ENCODE measurements at places on chromosomes 13 and 19.
A peak's percentile ranks its signal among the peaks of the same experiment; 100 is the strongest.

DNA sequence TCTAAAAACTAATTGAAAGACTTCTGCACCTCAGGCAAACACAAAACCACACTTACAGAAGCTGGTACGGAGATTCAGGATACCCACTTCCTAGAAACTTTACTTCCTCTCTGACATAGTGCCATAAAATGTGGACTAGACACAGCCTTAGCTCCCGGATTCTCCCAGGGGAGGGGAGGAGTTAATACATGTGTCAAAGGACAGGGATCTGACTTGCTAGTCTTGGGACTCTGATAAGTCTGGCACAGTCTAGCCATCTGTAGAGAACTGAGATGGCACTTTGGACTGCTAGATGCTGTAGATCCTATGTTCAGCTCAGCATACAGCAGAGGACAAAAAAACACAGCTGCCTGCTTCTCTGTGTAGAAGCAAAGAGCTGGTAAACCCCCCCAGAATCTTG is 769.8 kb upstream of the MIR17HG start:
- DNase-seq: no peak

DNA sequence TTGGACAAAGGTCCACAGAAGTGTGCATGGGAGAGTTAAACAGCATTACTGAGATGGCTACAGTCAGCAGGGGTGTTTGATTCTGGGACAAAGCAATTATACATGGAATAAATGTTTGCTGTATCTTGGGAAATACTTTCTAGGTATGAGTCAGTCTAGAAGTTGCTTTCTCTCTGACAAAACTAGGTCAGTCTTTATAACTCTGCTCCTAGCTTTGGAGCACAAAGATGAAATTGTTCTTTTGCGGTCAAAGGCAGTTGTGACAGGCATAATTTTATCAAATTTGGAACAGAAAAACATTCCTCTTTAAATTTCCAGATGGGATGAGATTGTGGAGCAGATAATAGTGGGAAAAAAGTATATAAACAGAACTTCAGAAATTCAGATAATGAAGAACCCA is 1045.4 kb upstream of the MIR17HG start:
- DNase-seq: peak; percentile 64

GRCh38 chr13:44894001-44894770 is 95.1 kb downstream of the NUFIP1 start:
- DNase-seq: no peak

GRCh38 chr19:8129061-8129618 is 20.3 kb downstream of the FBN3 start:
- no peak for DNase-seq

- no peak for DNase-seq
Measured at GRCh38 chr19:648904-649801, 9.5 kb downstream of the FGF22 start.

- DNase-seq: no peak
Measured at GRCh38 chr19:6999933-7000332, 21.3 kb downstream of the MBD3L2B start.

DNA sequence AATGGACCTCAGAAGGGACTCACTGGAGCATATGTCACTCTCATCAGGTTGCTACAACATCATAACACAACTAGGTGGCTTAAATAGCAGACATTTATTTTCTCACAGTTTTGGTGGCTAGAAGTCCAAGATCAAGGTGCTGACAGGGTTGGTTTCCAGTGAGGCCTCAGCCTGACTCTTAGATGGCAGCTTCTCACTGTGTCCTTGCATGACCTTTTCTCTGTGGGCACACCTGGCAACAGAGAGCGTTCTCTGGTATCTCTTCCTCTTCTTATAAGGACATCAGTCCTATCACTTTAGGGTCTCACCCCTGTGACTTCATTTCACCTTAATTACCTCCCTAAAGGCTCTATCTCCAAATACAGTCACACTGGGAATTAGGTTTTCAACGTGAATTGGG is 74.5 kb downstream of the CYSLTR2 start:
- DNase-seq: no peak

DNA sequence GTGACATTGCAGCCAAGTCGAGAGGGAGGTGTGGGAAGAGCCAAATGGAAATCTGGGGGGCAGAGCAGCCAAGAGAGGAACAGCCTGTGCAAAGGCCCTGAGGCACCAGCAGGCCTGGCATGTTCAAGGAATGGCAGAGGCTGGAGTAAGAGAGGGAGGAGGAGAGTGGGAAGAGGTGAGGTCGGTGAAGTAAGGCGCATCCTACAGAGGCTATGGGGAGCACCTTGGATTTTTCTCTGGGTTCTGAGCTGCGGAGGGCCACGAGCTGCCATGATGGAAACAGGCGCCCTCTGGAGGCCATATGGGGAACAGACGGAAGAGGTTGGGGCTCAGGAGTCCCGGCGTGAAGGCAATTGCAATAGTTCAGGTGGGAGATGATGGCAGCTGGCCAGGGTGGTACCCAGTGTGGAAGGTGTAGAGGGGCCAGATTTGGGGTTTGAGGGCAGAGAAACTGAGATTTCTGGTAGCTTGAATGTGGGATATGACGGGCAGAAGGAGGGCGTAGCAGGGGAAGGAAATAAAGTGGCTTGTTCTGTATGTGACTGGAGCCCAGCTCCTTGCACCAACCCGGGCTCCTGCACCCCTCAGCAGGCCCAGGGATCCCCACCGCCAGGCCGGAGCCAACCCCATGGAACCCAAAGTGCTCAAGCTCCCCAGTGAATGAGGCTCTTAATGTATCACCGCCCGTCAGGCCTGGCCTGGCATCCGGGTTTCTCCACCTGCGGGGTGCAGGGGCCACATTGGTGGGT is 20.5 kb upstream of the STRN4 start:
- DNase-seq: no peak

GRCh38 chr19:12932392-12933286 is 872 bp downstream of the FARSA start:
- no peak for DNase-seq

DNA sequence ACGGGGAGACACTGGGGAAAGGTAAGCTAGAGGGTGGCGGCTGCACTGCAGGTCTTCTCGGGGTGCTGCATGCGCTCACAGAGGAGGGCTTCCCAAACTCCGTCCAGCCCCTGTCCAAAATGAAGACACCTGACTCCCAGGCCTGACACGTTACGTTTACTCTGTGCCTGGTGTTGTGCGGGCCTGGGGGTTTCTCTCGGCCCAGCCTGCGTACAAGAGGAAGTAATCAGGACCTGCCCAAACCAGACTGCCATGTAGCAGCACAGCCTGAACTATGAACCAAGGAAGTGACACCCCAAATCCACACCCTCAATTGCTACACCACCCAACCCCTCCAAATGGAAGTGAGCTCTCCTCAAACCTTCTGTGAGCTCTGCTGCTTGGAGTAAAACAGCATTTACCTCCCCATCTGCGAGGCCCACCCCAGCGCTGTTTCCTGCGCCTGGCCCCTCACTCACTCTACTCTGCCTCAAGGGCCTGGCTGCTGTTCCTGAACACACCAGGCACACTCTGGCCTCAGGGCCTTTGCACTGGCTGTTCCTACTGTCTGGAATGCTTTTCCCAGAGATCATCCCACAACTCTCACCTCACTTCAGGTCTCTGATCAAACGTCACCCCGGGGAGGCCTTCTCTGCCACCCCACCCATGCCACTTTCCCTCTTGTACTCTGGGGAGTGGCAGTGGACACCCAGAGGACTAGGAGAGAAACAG is 3.0 kb downstream of the HSPBP1 start:
- DNase-seq: no peak

DNA sequence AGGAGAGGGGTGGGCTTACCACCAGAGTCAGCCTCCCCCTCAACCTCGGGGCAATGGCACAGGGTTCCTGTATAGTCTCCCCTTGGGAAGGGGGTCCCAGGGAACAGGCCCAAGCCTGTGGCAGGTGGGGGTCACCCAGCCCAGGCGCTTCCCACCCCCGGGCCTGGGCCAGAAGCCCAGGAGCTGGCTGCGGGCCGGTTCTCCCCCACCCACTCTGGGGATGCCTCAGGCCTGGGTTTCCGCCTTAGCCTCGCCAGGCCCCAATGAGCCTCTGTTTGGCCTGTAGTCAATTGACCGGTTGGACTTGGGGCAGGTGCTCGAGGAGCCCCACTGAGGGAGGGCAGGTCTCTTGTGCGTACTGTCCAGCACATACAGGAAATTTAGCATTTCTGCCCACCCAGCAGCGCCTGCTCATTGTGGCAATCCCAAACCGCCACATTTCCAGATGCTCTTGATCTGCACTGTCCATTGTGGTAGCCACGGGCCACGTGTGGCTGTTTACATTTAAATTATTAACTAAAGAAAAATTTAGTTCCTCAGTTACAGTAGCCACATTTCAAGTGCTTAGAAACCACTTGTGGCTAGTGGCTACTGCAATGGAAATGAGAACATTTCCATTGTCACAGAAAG is 9.9 kb downstream of the LYL1 start:
- peak; percentile 81 for DNase-seq

GRCh38 chr19:40523322-40524047 is 53.2 kb upstream of the SHKBP1 start:
- DNase-seq: peak; percentile 31

DNA sequence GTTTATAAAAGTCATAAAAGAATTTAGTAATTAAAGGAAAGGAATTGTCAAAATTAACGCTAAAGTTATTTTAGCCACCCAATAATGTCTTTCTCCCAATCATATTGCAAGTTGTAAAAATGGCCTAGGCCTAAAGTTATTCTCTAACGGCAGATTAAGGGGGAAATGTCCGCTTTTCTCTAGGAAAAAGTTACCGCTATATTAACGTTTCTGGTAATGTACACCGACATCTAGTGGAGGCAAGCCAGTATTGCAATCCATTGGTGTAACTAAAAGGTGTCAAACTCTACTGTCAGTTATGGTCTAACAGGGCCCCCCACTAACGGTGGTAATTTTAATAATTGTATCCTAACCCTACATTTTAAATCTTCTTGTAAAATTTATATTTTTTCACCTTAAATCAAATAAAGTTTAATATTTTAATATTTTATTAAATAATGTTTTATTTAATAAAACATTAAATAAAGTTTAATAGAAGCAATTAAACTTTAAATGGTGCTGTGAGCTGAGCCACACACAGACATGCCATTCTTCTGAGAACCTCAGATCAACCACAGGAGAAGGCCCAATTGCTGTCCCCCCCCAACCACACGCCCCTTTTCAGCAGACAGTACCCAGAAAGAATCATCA is 35.9 kb upstream of the ZSCAN5A start:
- peak; percentile 46 for DNase-seq

DNA sequence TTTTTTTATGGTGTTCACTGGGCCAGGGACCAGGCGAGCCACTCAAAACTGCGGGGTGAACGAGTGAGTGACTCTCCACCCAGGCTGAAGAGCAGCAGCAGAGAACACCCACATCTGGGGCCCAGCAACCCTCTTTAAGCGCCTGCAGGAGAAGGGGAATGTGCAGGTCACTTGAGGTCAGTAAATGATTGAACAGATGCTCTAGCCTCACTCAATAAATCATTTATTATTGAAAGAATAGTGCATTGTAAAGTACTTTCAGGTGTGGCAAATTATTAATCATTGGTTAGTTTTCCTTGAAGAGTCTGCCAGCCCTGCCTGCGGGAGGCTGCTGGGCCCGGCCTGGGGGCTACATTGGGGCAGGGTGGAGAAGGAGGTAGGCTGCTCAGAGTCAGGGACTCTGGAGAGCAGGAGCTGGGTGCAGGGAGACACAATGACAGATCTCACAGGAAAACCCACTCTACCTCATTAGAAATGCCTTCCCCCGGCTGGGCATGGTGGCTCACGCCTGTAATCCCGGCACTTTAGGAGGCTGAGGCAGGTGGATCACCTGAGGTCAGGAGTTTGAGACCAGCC is 42.5 kb downstream of the ABCC4 start:
- DNase-seq: no peak

- DNase-seq: no peak
Measured at GRCh38 chr13:102815788-102816187, 16.9 kb downstream of the BIVM start.

GRCh38 chr19:3503036-3503572 is 2.6 kb upstream of the DOHH start:
- no peak for DNase-seq

- DNase-seq: no peak
Measured at GRCh38 chr19:43628646-43629326, 9.4 kb upstream of the ZNF428 start.

DNA sequence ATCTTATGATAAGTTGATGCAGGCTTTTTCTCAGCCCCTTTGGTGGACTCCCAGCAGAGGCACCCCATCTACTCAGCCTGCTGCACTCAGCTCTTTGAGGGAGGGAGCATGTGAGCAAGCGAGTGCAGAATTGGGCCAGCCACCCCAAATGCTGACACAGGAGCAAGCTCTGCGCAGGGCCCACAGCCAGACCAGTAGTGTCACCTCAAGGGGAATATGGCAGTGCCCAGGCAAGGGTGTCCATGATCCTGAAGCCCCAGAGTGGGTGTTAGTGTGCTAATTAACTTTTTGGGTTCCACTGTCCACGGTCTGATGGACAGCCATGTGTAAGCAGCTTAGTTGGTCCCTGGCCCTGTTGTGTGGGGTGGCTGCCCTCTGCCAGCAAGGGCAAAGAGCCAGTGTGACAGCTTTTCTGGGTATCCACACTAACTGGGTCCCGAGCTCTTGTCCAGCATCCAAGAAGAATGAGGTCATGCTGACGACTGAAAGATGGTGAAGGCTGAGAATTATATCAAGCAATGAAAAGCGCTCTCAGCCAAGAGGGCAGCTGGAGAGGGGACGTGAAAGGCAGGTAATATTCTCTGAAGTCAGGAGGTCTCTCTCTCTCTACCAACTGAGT is 898.3 kb upstream of the PCDH9 start:
- DNase-seq: no peak

GRCh38 chr13:100100115-100100879 is 11.4 kb downstream of the PCCA start:
- DNase-seq: peak; percentile 92

- DNase-seq: no peak
Measured at GRCh38 chr19:17248011-17248776, 2.5 kb upstream of the NR2F6 start.

- no peak for DNase-seq
Measured at GRCh38 chr13:69391756-69392155, 715.9 kb upstream of the ATXN8OS start.

DNA sequence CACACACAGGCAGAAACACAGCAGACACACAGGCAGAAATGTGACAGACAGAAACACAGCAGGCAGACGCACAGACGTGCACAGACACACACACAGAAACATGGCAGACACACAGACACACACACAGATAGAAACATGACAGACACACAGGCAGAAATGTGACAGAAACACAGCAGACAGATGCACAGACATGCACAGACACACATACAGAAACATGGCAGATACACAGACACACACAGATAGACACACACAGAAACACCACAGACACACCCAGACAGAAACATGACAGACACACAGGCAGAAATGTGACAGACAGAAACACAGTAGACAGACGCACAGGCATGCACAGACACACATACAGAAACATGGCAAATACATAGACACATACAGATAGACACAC is 1.3 kb downstream of the TBXA2R start:
- DNase-seq: no peak

- no peak for DNase-seq
Measured at GRCh38 chr13:112779856-112780604, 90.2 kb downstream of the ATP11A start.

GRCh38 chr19:7823686-7824301 is 6.2 kb upstream of the EVI5L start:
- no peak for DNase-seq

DNA sequence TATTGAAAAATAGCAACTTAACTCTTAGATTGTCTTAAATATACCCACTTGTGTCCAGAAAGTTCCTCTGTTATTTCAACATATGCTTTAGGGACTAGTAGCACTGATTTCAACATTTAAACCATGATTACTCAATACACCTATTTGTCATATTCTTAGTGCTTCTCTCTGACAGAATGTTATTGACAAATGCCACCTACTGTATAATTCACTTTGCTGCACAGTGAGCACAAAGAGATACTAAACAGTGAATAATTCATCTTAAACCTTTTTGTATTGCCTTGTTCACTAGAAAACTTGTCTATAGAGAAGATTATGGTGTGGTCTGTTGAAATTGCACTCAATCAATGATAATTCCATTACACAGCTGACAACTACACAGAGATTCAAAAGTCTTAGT is 692.6 kb downstream of the PCDH17 start:
- DNase-seq: no peak
